Memory B cell (primary cell): ENCODE measurements at places on chromosomes 3 and 15.

GRCh38 chr3:187017511-187018230 is 87.3 kb downstream of the ST6GAL1 start:
- DNase-seq = no peak

DNA sequence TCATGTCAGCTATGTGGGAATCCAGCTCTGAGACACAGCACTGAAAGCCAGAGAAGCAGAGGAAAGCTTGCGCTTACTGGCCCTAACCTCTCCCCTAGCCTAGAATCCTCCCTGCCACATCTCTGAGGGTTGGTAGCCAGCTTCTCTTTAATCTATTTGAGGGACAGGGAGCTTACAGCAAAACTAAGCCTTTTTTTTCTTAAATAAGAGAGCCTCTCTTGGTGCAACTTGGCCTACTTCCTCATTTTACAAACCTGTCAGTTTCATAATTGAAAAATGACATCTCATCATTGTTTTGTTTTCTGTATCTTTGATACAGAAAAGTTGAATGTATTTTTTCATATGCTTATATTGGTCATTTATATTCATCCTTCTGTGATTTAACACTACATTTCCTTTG is 193.9 kb downstream of the ZNF621 start:
- DNase-seq = peak; percentile 41

GRCh38 chr15:88257311-88258092 is 963 bp upstream of the NTRK3 start:
- DNase-seq = no peak

DNA sequence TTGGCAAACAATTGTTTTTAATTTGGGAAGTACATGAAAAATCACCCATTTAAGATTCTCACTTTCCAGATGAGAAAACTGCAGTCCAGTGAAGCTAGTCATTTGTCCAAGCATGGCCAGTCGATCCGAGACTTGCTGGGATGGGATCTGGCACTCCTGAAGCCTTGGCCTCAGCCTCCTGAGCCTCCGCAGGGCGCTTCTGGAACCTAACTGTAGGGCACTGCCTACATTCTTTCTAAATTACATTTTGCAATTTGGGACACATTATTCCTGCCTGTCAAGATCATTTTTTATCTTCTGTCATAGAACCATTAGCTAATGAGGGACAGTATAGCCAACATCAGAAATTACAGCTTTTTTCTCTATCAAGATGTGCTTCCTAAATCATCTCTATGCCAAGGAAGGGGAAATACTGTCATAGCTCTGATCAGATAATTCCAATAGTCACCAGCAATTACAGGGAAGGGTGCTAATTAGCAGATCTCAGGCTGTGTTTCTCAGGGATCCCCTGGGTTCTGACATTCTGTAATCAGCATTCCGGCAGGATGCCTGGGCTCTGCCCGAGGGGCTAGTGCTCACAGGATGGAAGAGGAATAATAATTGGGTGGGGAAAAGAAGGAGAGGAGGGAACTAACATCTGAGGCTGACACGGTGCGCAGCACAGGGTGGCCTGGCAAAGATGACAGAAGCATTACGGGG is 28.3 kb downstream of the ANAPC13 start:
- DNase-seq = no peak

DNA sequence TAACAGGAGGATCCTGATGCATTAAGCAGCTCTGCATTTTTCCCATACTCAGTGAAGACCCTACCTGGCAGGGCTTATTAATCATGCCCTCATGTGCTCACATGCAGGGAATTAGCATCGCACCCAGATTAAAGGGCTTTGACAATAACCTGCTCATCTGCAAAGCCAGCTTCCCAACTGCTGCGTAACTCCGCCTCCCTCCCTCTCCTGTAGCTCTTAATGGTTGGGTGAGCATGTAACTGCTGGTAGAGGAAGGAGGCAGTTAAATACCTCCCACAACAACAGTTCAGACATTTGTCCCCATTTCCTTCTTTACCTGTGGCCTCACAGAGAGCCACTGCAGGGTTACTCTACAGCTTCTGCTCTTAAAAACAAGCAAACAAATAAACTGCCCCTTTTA is 203.6 kb upstream of the WNT5A start:
- no peak for DNase-seq

DNA sequence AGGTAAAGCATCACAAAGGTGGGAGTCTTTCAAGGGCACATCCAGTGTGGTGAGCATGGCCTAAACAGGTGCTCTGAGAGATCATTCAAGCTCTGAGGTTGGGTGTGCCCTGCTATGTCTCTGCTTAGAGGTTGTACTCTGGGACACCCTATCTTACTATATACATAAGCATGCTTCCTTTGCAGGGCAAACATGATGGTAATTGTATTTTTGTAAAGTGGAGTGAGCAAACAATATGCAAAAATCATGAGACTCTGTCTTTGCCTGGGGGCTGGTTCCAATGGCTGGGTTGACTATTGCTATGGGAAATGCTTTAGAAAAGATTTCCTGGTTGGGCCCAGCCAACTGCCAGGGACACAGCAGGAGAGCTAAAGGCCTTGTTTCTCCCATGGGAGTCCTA is 315.1 kb upstream of the TLE3 start:
- DNase-seq = no peak

- no peak for DNase-seq
Observed at GRCh38 chr3:55458181-55458790, 28.8 kb downstream of the WNT5A start.

- peak; percentile 47 for DNase-seq
Observed at GRCh38 chr3:187744169-187745151, 808 bp downstream of the BCL6 start.

- DNase-seq = no peak
Observed at GRCh38 chr15:67587331-67587730, 44.8 kb downstream of the MAP2K5 start.

- DNase-seq = no peak
Observed at GRCh38 chr3:56795097-56795828, 6.5 kb downstream of the ARHGEF3 start.

GRCh38 chr3:124826703-124827102 is 60.5 kb downstream of the ITGB5 start:
- DNase-seq = no peak

DNA sequence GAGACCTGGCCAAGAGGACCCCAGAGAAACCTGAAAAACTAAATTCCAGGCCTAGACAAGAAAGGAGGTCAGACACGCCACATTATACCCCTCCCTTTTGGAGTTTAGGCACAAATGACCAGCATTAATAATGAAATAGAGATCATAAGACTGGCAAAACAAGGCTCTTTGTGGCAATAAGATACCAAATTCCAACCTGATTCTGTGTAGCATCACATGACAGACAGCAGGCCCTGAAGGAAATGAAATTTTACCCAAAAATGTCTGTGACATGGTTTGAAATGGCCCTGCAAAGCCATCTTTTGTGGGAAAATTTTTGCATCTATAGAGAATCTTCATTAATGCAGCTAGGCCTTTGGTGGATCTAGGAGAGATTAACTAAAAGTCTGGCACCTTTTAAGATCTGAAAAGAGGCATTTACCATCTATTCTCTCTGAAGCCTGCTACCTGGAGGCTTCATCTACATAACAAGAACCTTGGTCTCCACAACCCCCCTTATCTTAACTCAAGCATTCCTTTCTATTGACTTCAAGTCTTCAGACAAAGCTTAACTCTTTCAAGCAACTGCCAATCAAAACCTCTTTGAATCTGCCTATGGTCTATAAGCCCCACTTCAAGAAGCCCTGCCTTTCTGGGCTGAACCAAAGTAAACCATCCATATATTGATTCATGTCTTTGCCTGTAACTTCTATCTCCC is 8.0 kb downstream of the FAM174B start:
- no peak for DNase-seq

GRCh38 chr3:196661400-196661799 is 21.9 kb downstream of the NRROS start:
- no peak for DNase-seq

GRCh38 chr15:99059010-99059981 is 45.6 kb upstream of the SYNM start:
- peak; percentile 52 for DNase-seq

- DNase-seq = no peak
Observed at GRCh38 chr3:161599697-161600096, 103.1 kb downstream of the OTOL1 start.

DNA sequence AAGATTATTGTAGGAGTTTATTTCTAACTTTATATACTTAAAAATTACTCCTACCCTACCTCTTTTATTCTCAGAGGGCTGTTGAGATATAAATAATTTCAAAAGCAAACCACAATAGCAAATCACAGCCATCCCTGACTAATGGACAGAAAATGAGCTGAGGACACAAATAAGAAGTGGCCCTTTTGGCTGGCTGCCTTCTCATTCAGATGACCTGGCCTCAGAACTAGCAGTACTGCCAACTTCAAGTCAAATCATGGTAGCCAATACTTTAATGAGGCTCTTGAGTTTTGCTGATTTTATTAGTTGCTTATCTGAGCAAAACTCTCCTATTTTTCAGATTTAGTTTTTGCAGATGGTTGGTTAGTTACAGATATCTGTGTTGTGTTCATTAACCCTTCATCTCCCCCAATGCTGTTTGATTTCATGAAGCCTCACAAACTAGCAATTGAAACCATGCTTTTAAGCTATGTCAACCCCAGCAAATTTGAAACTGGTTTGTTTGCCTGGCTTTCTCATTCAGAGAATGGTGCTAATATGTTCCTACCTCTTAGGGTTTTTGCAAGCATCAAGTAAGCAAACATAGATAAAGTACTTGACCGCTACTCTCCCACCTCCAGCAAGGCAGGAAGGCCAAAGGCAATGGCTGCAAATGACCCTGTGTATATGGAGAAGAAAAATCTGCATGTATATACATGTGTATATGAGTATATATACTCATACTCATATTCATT is 73.4 kb upstream of the HACD2 start:
- DNase-seq = no peak

GRCh38 chr3:38354588-38355330 is 8.2 kb downstream of the XYLB start:
- no peak for DNase-seq

DNA sequence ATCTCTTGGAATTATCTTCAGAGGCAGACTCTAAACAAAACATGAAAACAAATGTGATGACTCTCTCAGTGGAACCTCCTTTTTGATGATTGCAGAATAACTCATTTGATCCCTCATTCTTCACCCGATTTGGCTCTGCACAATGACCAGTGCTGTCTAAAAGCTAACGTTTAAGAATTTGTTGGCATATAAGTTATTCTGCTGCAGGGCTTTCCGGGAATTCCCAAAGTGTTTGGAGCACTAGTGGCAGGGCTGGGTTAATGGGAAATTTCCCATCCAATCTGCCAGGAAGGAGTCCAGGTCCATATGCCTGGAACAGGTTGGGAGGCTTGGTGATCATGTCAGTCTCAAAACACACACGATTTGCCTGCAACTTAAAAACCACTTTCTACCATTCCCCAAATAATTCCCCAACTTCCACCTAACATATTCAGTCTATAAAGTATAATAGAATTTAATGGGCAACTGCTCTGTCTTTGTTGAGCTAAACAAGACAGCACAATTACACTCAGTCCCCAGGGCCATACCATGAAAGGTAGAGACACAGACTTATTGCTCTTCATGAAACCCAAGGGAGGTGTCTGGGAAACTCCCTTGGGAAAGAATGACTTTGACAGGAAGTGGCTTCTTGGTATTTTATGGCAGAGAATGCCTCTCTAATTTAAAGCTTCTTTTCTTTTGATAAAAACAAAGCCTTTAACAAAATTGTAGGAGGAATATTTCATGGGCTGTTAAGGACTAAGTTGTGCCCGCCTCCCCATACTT is 38.0 kb downstream of the ARRDC4 start:
- no peak for DNase-seq

GRCh38 chr3:125990253-125990970 is 21.4 kb downstream of the ROPN1B start:
- peak; percentile 54 for DNase-seq

DNA sequence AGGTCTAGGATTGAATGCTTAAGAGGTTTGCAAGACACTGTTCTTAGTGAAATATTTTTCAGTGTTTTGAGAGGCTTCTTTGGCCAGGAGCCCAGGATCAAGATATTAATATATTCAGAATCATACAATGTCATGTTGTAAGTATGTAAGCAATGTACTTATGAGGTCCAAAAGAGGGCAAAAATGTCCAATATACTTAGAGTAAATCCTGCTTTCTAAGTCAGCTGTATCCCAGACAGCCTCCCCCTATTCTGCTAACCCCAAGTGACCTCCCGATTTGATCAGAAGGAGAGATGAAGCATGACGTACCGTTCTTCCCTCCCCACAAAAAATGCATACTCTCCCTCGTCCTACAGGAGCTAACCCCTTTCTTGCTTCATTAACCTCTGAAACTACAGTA is 70.9 kb downstream of the CHAC1 start:
- DNase-seq = no peak

- DNase-seq = no peak
Observed at GRCh38 chr3:29773481-29773880, 492.6 kb downstream of the RBMS3 start.

- DNase-seq = peak; percentile 8
Observed at GRCh38 chr15:31275331-31276262, 51.0 kb upstream of the KLF13 start.

DNA sequence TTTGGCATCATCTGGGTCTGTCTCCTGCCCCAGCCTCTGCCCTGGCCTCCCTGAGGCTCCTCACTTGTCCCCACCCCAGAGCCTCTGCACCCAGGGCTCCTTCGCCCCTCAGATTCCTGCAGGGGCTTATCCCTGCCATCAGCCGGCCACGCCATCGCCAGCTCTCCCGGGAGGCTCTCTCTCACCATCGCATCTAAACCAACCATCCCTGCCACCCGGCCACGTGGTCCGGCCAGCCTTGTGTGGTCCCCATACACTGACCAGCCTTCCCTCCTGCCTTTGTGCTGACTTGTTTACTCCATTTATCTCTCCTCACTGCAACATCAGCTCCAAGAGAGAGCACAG is 134.3 kb upstream of the IQSEC1 start:
- no peak for DNase-seq

GRCh38 chr15:39299486-39300267 is 281.2 kb upstream of the THBS1 start:
- no peak for DNase-seq

GRCh38 chr15:91694831-91695210 is 158.7 kb upstream of the SLCO3A1 start:
- no peak for DNase-seq

- no peak for DNase-seq
Observed at GRCh38 chr3:50652709-50653108, 22.0 kb upstream of the DOCK3 start.

DNA sequence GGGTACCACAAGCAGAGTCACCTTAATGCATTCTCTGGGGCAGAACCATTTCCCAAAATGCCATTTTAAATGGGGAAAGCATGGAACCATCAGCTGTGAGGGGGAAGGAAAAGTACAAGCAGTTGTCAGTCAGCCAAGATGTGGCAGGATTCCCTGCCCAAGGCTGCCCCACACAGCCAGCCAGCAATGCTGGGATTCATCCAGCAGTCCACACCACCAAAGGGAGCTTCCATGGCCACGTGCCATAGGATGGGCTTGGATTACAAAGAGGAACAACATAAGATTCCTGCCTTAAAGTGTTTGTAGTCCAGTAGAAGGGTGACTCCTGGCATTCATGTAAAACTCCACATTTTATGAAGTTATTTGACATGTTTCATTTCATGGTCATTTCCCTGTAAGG is 233.3 kb downstream of the SHOX2 start:
- DNase-seq = no peak
